Cardiac muscle cell (in vitro differentiated cells and primary cell): ENCODE measurements at places on chromosomes 7 and 10. TPM values are rescaled to one million over a fixed set of nuclear protein-coding genes. Genes with fewer than 3 reads are reported as not detected.

DNA sequence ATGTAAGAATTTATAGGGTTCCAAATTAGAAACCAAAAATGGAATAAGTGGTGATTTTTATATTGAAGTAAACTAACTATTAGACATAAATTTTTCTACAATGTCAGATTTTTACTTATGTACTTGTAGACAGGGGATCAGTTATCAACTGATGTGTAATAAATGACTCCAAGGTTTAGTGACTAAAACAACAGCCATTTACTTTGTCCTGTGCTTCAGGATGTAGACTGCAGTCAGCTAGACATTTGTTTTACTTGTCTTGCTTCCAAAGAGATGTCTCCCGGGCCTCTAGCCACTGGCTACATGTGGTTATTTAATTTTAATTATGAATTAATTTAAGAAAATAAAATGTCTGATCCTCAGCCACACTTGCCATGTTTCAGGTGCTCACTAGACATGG lies 249.7 kb upstream of the IGFBP3 start:
- no peaks in the 10 kb centered on the region for H3K36me3 ChIP-seq
- H3K4me1 ChIP-seq: no peaks in the 10 kb centered on the region
- no peak for DNase-seq
- H3K4me3 ChIP-seq: no peak overlapping the region

DNA sequence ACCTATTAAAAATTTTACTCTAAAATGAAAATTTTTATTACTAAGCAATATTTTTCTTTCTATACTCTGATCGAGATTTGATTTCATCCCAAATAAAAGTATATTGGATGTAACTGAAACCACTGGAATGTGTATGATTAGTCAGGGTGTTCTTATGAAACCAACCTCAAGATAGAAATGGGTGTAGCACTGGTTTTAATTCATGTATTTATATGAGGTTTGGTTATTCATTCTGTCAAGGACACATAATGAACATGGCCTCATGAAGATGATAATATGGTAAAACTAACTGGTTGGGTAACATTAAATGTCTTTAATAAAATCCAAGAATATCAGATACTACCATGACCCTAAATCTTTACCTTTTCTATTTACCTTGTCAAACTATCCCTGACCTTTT lies 197.7 kb downstream of the SEMA3A start:
- H3K36me3 ChIP-seq: peaks cover 10% of the 10 kb centered on the region
- H3K4me1 ChIP-seq: peaks cover 3% of the 10 kb centered on the region
- no peaks in the 10 kb centered on the region for H3K27me3 ChIP-seq

- no peak overlapping the region for H3K27ac ChIP-seq
- H3K36me3 ChIP-seq: no peaks in the 10 kb centered on the region
- H3K27me3 ChIP-seq: no peaks in the 10 kb centered on the region
These were observed 53.9 kb downstream of the MYL10 start for GRCh38 chr7:101575168-101575567.

- H3K4me1 ChIP-seq: peaks cover 17% of the 10 kb centered on the region
- H3K36me3 ChIP-seq: no peaks in the 10 kb centered on the region
- no peak for DNase-seq
- H3K27ac ChIP-seq: no peak overlapping the region
These were observed 258.3 kb downstream of the SNX13 start for GRCh38 chr7:17681965-17682364.

- H3K27ac ChIP-seq: no peak overlapping the region
- no peak for DNase-seq
- no peaks in the 10 kb centered on the region for H3K36me3 ChIP-seq
- H3K4me3 ChIP-seq: no peak overlapping the region
- peaks cover 3% of the 10 kb centered on the region for H3K27me3 ChIP-seq
- H3K4me1 ChIP-seq: peaks cover 11% of the 10 kb centered on the region
These were observed 49.2 kb downstream of the RASGEF1A start for GRCh38 chr10:43217563-43218205.

DNA sequence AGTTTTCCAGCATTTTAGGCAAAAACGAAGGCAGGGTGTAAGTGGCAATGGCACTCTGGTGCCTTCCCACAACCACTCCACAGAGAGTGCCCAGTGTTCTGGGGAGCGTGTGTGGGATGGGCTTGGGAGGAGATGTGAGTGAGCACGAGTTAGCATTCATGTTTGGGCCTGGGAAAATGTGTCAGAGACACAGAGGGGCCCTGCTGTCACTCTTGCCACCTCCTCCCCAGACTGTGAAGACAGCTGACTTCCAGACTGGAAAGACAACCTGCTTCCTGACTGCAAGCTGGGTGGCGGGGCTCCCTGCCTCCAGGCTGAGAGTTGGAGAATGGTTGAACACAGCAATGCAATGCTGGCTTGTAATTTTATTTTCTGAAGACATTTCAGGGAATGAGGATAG lies 454.5 kb upstream of the ZMIZ1 start:
- no peak overlapping the region for H3K4me3 ChIP-seq
- no peak overlapping the region for H3K27ac ChIP-seq
- no peaks in the 10 kb centered on the region for H3K36me3 ChIP-seq

DNA sequence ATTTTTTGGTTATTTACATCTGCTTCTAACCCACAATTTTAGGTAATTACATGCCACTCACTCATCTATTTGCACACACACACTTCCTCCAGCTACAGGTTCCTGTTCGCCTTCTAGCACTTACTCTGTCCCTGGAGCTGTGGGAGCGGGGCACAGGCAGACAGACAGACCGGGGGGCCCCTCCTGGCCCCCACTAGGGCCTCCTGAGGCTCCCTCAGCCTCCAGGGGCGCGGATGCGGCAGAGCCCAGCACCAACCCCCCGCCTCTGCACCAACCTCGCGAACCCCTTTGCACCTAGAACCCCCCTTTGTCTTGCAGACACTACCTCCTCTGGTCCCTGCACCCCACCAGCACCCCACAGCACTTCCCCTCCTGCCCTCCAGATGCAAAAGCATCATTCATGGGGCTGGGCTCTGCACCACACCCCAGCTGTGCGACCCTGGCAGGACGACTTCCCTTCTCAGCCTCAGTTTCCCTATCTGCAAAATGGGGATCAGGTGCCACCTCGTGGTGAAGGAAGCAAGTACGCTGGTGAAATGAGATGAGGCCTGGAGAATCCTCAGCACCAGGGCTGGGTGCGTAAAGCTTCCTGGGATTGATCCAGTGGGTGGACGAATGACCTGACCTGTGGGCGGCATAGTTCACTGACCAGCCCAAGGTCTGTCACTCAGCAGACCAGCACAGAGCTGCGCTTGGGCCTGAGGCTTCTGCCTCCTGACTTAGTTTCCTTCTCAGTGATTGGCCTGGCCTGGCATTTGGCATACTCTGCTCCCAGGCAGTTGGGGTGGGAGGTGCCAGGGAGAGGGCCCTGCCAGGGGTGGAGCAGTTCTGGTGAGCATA lies 37.9 kb downstream of the ELFN1 start:
- no peak overlapping the region for H3K27ac ChIP-seq
- no peak overlapping the region for H3K4me3 ChIP-seq
- H3K4me1 ChIP-seq: peaks cover 6% of the 10 kb centered on the region
- H3K27me3 ChIP-seq: no peaks in the 10 kb centered on the region
- no peak for DNase-seq

DNA sequence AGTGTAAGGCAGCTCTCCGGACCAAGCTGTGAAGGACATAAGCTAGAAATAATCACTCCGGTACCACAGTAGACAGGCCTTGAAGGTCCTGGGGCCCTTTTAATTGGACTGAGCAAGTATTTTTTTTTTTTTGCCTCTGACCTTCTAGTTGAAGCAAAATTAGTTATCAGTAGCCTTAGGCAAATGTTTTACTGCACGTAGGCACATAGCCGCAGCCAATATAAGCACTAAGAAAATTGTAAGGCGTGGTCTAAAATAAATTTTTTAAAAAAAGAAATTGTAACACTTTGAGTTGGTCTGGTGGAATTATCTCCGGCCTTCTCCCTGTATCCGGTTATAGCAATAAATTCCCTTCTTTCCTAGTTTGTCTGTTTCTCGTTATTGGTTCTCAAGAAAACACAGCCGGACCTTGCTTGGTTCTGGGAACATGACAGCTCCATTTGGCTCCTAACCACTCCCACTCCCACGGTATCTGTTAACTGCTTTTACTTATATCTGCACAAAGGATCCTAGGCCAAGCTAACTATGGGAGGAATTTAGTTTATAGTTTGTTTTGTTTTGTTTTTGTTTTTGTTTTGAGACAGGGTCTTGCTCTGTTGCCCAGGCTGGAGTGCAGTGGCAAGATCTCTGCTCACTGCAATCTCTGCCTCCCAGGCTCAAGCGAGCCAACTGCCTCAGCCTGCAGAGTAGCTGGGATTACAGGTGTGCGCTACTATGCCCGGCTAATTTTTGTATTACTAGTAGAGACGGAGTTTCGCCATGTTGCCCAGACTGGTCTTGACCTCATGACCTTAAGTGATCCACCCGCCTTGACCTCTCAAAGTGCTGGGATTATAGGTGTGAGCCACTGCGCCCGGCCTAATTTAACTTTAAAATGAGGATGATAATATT lies 124.4 kb upstream of the KIF5B start:
- no peak for DNase-seq
- H3K4me3 ChIP-seq: no peak overlapping the region
- no peaks in the 10 kb centered on the region for H3K27me3 ChIP-seq
- no peak overlapping the region for H3K27ac ChIP-seq
- H3K36me3 ChIP-seq: no peaks in the 10 kb centered on the region
- H3K4me1 ChIP-seq: no peaks in the 10 kb centered on the region

Gene HOXA9
- not detected in 2 replicates for total RNA-seq

Gene MMD2
- not detected in 2 replicates for total RNA-seq

DNA sequence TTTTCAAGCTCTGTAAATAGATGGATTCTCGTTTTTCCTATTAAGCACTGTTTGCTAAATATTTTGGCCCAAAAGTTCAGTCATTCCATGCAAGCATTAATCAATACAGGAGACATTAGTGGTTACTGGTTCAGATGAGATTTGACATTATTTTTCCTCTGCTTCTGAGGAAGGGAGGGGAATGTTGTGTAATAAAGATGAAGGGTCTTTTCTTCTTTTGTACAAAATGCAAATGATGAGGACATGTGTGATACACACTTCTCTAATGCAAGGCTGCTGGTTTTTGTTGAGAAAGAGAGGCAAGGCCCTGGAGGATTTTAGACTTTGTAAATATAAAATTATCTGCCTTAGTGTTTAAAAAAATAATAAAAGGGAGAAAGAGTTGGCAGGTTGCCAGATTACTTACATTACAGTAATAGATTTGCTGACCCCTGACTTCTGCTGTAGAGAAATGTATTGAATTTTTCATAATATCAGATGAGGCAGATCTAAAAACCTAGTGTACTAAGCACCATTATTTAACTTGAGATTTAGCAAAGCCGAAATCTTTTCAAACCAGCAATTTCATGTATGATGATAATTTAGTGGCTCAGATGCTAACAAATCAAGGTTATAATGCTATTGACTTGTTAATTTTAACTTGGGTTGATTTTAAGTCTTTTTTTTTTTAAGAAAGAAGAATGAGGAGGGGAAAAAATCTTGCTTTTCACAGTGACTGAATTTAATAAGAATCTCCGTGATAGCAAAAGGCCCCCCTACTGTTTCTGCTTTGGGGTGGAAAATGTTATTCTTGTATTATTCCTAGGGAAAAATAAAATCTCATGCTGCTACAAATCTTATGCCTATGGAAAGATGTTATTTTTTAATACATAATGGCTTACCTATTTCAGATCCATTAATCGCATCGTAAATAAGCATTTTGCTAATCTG lies 180.1 kb downstream of the ARID5B start:
- H3K4me3 ChIP-seq: no peak overlapping the region
- H3K36me3 ChIP-seq: no peaks in the 10 kb centered on the region
- no peak for DNase-seq
- peaks cover 21% of the 10 kb centered on the region for H3K4me1 ChIP-seq
- no peaks in the 10 kb centered on the region for H3K27me3 ChIP-seq

- no peak overlapping the region for H3K27ac ChIP-seq
- no peak overlapping the region for H3K4me3 ChIP-seq
- H3K36me3 ChIP-seq: no peaks in the 10 kb centered on the region
- no peak for DNase-seq
- H3K4me1 ChIP-seq: no peaks in the 10 kb centered on the region
- H3K27me3 ChIP-seq: no peaks in the 10 kb centered on the region
These were observed 71.3 kb downstream of the VWA2 start for GRCh38 chr10:114310346-114310745.

DNA sequence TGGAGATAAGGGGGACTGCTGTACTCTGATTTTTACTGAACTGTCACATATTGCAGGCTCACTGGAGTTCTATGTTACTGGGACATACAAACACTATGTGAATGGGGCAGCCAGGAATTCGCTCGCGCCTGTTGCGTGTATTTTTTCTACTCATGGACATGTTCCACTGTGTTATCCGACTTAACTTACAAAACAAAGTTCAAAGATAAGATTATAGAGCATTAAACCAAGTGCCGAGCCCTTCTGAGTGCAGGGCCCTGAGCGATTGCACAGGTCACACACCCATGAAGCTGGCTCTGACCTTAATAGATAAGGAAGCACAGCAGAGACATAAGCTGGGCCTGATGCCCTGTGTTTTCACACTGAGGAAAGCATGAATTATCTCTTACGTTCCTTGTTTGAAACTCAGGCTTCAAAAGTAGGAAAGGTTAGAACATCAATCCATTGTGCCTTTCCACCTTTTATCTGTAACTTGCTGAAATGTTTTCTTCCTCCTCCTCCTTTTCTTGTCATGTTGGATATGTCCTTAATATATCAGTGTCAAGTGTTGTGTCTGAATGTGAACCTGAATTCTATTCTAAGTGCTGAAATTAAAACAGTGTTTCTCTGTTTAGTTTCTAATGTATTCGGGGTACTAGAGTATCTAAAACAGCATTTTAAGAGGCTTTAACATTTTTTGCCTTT lies 273.8 kb downstream of the AUTS2 start:
- H3K4me3 ChIP-seq: no peak overlapping the region
- peaks cover 24% of the 10 kb centered on the region for H3K4me1 ChIP-seq
- no peaks in the 10 kb centered on the region for H3K27me3 ChIP-seq
- no peaks in the 10 kb centered on the region for H3K36me3 ChIP-seq

Gene NODAL
- 0.15 and 0.25 TPM in 2 replicates for total RNA-seq

Gene LAMB4
- total RNA-seq: not detected in 2 replicates

DNA sequence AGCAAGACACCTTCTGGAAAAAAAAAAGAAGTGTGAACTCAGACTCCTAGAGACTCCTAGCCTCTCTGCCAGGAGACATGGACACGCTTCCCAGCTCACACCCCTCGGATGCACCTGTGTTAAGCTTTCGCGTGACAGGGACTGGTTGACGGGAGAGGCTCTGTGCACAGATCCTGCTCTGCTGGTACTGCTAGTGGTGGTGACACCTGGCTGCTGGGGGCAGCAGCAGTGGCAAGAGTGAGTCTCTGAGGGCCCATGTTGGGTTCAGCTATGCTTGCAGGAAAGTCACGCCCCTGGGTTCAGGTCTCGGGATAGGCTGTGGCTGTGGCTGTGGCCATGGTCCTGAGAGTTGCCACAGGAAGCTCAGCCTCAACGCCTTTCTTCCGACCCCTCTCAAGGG lies 81.1 kb downstream of the XRCC2 start:
- no peak overlapping the region for H3K4me3 ChIP-seq
- no peak overlapping the region for H3K27ac ChIP-seq
- no peaks in the 10 kb centered on the region for H3K36me3 ChIP-seq
- no peak for DNase-seq
- H3K27me3 ChIP-seq: no peaks in the 10 kb centered on the region
- no peaks in the 10 kb centered on the region for H3K4me1 ChIP-seq
